ENCODE measurements at places on chromosomes 2 and 18.
A peak's percentile ranks its signal among the peaks of the same experiment; 100 is the strongest.

DNA sequence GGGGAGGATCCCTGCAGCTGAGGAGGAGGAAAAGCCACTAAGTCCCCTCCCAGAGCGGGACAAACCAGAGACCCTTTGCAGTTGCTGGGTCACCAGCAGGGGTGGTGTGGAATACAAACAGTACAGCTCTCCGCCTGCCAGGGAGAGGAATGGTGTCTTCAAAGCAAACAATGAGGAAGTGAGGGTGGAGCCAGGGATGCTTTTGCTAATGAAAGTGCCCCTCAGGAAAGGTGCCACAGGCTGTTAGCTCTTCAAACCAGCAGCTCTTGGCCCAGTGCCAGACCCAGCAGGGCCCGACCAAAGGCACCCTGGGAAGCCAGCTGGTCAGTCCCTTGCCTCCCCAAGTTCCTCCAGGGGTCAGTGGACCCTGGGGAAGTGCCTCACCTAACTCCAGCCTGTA is 102.8 kb downstream of the HIBCH start:
- no peak for DNase-seq

- no peak for DNase-seq
Observed at GRCh38 chr2:85503168-85503850, 35.7 kb upstream of the MAT2A start.

DNA sequence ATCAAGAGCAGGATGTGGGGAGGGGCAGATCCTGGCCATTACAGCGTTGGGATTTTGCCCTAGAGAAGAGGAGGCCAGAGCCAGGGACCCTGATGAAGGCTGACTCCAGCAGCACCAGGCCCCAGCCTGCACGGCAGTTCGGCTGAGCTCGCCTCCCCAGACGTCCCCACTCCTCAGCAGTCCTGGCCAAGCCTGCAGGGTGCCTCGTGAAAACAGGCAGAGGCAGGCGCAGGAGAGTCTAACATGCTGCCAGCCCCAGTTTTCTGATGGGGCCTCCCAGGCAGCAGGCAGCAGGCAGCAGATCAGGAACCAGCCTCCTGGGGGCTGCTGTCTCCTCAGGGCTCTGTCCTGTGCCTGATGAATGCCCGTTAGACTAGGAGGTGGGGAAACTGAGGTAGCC is 19.7 kb upstream of the GLI2 start:
- DNase-seq, result no peak

- no peak for DNase-seq
Observed at GRCh38 chr2:205682971-205683501, 735 bp downstream of the NRP2 start.

GRCh38 chr2:231672617-231673347 is 35.5 kb upstream of the PTMA start:
- DNase-seq, result no peak

DNA sequence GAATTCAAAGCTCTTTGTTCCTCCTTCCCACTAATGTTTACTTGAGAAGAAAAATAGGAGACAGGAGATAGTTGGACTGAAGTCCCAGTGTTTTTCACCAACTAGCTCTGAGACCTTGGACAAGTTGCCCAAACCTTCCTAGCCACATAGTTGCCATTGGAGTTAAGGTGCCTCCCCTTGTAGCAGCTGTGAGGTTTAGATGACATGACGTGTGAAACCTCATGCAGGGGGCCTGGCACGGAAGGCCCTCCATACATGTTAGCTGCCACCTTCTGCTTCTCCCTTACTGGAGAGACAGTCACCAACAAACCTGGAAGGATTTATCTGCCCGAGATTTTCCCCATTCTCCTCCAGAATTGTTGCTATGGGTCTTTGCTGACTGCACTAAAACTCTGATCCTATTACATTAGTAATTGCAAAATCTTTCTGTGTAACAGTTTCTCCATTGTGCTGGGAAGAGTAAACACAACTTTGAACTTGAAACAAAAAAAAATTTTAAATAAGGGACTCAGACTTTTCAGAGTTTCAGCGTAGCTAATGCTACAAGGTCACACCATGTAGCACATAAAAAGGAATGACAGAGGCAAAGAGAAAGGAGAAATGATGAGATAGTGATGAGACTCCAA is 23.8 kb upstream of the CABYR start:
- DNase-seq, result no peak

GRCh38 chr2:235165631-235166030 is 213.8 kb downstream of the SH3BP4 start:
- no peak for DNase-seq

- DNase-seq, result no peak
Observed at GRCh38 chr2:121298476-121298875, 13.5 kb upstream of the TFCP2L1 start.

GRCh38 chr18:48330016-48330991 is 78.9 kb downstream of the ZBTB7C start:
- DNase-seq, result no peak

GRCh38 chr2:240629619-240629967 is 4.3 kb downstream of the GPR35 start:
- no peak for DNase-seq

DNA sequence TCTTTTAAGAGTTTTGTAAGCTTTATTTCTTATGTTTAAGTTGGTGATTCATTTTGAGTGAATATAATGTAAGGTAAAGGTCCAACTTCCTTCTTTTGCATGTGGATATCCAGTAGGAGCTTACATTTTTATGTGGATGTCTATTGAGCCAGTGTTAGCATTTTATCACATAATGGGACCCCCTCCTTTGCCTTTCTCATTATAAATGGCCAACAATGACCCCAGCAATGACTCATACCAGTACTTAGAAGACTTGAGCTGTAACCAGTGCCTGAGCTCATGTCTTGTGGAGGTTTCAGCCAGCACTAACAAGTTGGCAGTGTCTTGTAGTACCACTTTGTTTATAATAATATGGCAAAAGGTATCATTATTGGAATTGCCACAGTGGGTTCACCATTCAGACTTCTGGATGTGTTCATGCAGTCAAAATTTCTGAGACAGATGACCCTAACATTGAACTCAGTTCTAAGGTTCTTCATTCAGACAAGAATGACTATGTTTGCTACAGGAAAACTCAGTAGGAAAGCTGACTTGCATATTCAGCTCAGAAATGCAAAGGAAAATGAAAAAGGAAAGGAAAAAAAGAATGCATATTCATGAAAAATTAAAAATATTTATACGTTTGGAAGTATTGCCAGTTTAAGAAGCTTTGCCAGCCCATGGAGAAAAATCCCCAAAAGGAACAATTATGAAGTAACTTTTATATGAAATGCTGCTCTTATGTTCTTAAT is 41.0 kb downstream of the CDKL4 start:
- no peak for DNase-seq

- DNase-seq, result no peak
Observed at GRCh38 chr18:41870191-41870590, 84.8 kb upstream of the PIK3C3 start.

DNA sequence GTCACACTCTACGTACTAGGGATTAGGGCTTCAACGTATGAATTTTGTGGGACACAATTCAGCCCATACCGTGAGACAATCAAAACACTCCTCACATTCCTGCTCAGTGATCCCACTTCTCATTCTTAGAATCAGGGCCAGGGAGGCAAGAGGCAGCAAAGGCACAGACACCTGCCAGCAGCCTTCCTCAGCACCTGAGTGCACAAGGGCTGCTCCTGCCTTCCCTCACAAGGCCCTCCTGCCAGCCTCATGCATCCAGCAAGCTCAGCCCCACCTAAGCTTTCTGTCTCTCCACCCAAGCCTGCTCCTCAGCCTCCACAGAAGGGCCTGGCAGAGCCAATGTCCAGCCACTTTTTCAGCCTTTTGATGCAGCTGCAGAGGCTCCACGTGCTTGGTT is 141.6 kb downstream of the SP3 start:
- DNase-seq, result no peak

- no peak for DNase-seq
Observed at GRCh38 chr2:24958411-24958935, 13.3 kb downstream of the DNAJC27 start.

DNA sequence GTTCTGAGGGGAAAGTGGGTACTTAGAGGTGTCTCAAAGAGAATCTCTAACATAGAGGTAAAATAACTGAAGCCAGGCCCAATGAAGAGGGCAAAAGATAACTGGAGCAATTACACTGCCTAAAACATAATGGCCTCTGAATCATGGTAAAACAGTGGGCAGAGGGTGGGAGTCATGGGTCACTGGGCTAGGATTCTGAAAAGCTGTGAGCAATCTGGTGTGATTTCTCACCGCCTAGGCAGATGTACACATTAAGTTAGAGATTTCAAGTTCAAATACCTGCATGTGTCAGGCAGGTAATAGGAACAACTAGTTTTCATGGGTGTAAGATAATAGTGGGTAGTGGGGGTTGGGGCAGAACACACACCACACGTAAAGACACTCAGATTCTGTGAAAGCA is 45.6 kb downstream of the INSIG2 start:
- DNase-seq, result no peak

GRCh38 chr2:134401081-134401497 is 147.2 kb downstream of the MGAT5 start:
- no peak for DNase-seq

- DNase-seq, result no peak
Observed at GRCh38 chr2:100208141-100208770, 65.9 kb upstream of the AFF3 start.

- DNase-seq, result no peak
Observed at GRCh38 chr2:67486041-67486796, 89.1 kb downstream of the ETAA1 start.

- no peak for DNase-seq
Observed at GRCh38 chr2:238987352-238987981, 139.6 kb downstream of the TWIST2 start.

DNA sequence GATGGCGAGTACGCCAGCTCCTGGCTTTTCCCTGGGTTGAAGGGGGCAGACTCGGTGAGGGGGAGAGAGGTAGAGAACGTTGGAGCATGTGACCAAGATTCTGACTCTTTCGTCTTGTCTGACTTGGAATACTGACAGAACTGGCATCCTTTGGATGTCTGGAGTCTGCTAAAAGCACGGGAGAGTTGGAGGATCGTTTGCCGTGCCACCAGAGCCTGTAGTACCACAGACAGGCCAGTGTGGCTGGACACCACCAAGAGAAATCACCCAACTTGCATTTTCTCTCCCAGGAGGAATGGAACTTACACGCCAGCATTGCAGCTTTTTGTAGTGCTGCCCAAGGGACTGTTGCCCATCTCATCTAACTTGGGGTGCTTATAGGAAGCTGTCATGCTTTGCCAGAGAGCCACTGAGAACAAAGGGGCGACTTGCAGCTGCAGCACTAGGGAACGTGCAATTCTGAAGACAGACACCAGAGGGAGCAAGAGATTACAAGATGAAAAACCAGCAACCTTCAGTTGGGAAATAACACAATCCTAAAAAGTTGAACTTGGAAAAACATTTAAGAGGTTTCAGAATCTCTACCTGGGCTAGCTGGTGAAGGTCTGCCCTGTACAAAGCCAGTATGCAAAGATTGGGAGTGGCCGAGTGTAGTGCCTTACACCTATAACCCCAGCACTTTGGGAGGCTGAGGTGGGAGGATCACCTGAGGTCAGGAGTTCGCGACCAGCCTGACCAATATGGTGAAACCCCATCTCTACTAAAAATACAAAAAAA is 24.1 kb downstream of the PSMG2 start:
- DNase-seq, result peak; percentile 27

GRCh38 chr2:26530696-26531095 is 52.8 kb upstream of the OTOF start:
- no peak for DNase-seq

DNA sequence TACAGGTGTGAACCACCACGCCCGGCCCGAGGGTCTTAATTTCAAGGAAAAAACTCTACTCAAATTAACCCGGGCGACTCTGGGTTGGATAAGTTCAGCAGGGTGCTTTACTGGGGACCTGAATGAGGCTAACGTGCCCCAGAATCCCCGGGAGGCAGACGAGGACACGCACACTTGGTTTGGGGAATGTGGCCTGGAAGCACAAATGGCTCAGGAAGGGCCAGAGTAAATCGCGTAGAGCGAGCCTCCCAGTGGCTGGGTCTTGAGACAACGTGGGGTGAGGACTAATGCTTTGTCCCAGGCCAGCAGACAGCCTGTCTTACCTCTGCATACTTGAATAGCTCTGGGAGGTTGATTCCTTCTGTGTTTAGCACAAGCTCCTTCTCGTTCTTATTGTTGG is 75.8 kb downstream of the POLR1A start:
- DNase-seq, result no peak

GRCh38 chr18:13501891-13502290 is 224.5 kb downstream of the FAM210A start:
- no peak for DNase-seq

DNA sequence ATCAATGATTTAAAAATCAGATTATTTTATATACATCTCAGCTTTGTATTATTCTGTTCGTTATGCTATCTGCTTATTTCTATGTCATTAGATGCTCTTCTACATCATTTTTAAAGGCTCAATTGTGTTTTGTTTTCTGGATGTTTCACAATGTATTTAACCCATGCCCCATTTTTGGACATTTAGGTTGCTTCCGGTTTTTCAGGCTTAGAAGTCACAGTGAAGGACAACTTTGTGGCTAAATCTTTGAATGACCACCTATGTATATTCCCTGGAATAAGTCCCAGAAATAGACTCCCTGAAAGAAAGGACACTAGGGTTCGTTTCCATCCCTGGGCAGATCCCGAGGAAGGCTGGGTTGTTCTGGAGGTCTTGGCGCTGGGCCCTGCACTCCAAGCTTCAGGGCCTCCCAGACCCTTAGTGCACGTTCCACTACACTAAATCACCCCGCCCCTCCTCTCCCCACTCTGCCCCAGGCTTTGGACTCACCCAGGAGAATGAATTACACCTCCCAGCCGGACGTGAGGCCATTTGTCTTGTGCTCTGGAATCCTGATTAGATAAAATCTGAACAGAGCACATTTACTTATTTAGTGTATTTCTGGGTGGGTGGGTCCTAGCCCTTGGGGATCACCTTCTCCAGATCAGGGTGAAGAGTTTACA is 188.2 kb downstream of the ZFP36L2 start:
- no peak for DNase-seq

GRCh38 chr2:120743657-120744056 is 8.0 kb downstream of the GLI2 start:
- no peak for DNase-seq

- no peak for DNase-seq
Observed at GRCh38 chr2:114039677-114040076, 149.8 kb downstream of the ACTR3 start.

- DNase-seq, result no peak
Observed at GRCh38 chr2:207205173-207205957, 39.6 kb upstream of the KLF7 start.

All from stimulated activated CD8-positive, alpha-beta memory T cell treated with anti-CD3 and anti-CD28 coated beads, Interleukin-7, amount 100 ng/mL, for 1 hour (primary cell).